Activated effector memory CD4-positive, alpha-beta T cell treated with anti-CD3 and anti-CD28 coated beads, Interleukin-2, amount 50 U/mL, for 16 hours (primary cell): ENCODE measurements at places on chromosomes 7 and 10.

- no peak for DNase-seq
These were observed 37.7 kb upstream of the ITGB1 start for GRCh38 chr10:32995751-32996150.

- no peak for DNase-seq
These were observed 9.9 kb upstream of the OR2A5 start for GRCh38 chr7:144038887-144039286.

DNA sequence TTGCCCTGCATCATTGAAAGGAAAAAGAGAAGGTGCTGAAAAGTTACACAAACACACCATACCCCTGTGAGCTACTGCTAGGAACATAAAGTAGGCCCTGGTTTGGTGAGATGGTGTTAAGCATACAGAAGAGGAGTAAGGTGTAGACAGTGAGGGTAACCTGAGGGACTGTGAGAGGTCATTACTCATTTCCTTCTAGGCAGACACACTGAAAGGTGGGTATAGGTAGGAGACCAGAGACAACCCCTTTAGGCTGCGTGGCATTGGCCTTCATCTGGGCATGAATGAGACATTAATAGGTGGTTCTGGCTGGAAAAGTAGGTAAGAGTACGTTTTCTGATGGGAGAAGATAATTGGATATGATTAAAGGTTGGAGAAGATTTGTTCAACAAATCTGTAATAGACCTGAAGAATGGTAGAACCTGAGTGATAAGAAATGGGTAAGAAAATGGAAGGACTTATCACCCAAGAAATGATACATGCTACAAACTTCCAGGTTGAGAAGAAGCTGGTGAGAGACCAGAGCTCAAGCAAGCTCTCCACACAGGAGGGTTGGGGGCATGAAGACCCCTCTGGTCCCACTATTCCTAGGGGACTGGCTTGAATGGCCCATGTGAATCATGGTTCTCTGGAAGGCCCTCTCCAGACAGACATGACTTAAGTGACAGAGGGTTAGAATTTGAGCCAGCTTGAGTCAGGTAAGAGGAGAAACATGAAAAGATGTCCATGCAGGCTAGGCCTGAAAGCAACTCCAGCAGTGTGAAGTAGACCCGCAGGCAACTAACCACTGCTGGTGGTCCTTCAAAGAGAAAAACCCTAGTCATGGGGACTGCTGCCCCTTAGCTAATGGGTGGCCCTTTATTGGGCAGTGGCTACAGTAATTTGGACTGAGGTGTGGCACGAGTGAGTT is 3.8 kb downstream of the COMTD1 start:
- DNase-seq = peak; percentile 27

- DNase-seq = no peak
These were observed 247.8 kb upstream of the PLPP4 start for GRCh38 chr10:120209124-120209762.

- no peak for DNase-seq
These were observed 29.8 kb downstream of the ZMIZ1 start for GRCh38 chr10:79098596-79099015.

GRCh38 chr10:92595505-92595904 is 2.6 kb downstream of the KIF11 start:
- DNase-seq = no peak

- DNase-seq = no peak
These were observed 797.6 kb upstream of the MBL2 start for GRCh38 chr10:53570221-53570620.

GRCh38 chr10:93124580-93125318 is 51.1 kb downstream of the CYP26A1 start:
- no peak for DNase-seq

GRCh38 chr10:28241741-28242399 is 61.0 kb downstream of the MPP7 start:
- DNase-seq = no peak

DNA sequence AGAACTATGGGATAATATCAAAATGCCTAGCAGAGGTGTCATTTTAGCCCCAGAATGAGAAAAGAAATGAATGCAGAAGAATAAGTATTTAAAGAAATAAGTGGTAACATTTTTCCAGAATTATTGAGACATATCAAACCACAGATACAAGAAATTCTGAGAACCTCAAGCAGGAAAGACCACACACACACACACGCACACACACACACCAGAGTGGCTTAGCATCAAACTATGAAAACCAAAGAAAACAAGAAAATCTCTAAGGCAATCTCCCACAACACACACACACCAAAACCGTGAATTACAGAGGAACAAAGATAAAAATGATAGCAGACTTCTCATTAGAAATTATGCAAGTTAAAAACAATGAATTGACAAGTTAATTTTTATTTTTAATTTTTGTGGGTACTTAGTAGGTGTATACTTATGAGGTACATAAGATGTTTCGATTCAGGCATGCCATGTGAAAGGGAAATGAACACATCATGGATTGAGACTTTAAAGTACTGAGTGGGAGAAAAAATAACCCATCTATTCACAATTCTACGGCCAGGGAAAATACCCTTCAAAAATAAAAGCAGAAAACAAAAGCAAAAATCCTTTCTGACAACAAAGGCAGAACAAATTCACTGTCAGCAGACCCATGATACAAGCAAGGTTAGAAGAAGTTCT is 14.6 kb downstream of the PPIF start:
- peak; percentile 60 for DNase-seq

- DNase-seq = peak; percentile 68
These were observed 7.2 kb downstream of the HOXA13 start for GRCh38 chr7:27192546-27193334.

DNA sequence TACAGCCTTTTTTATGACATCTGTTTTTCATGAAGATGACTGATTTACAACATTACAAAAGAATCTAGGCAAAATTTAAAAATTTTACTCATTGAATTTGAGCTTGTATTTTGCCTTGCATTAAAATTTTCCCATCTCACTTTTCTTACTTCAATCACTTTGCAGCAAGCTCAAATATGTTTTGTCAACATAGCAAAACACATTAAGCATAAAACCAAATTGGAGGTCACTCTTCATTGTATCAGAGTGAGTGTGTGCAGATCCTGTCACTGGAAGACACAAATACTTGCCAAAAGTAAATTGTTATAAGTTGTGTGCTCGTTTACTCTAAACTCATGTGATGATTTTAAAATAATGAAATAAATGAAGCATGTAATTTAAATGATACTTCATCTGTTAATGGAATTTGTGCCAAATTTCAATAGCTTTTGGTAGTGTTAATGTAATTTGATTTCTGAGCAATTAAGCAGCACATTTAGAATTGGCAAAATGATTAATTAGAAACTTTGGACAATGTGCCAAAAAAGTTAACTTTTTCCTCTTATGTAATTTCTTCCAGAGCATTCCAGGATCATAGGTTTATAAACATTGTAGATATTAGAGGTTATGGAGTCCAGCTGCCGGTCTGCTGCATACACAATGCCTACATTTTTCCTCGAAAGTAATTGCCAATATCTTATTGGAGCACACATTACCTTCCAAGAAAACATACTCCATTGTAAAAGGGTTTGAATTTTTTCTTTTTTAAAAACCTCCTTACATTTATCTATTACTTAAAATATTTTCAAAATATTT is 1078.2 kb upstream of the LRRTM3 start:
- DNase-seq = no peak

DNA sequence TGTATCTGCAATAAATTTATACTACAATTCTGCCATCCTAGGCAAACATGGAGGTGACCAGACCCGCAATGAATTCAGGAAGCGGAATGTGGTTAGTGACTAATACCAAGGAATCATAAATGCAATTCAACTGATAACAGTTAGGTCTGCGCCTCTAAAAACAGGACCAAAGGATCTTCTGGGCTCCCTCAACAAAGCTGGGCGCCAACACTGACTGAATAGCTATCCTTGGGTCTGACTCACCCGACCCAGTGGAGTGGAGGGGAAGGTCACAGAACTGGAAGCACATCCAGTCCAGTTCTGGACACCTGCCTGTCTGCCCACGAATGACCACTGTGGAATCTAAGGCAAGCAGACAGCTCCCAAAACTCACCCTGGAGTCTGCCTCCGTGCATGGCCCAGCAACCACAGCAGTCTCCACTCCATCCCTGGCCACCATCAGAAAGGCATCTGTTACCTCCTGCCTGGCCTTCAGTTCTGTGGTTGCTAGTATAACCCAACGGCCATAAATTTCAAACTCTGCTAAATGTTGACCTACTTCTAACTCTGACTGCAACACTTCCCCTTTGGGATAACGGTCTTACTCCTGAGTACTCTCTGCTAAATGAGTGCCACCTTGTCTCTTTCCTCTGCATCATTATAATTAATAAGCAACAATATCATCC is 43.0 kb upstream of the DLX6 start:
- DNase-seq = no peak

GRCh38 chr7:70243443-70243842 is 645.2 kb downstream of the AUTS2 start:
- no peak for DNase-seq

DNA sequence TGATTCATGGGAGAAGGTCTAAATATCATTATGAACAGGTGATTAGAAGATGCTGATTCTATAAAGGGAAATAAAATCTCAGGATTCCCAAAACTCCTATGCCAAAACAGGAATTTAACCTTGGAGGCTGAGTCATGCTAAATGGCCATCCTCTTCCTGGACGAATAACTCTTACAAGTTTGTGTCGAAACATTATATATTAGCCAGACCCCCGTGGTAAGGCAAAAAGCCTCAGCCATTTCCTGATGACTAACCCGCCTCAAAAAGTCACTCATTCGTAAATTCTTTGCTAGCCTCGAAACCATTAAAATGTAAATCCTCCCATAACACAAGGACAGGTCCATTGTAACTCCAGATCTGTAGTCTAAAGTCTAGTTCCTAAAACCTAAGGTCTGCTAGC is 32.0 kb downstream of the CUL2 start:
- DNase-seq = no peak

DNA sequence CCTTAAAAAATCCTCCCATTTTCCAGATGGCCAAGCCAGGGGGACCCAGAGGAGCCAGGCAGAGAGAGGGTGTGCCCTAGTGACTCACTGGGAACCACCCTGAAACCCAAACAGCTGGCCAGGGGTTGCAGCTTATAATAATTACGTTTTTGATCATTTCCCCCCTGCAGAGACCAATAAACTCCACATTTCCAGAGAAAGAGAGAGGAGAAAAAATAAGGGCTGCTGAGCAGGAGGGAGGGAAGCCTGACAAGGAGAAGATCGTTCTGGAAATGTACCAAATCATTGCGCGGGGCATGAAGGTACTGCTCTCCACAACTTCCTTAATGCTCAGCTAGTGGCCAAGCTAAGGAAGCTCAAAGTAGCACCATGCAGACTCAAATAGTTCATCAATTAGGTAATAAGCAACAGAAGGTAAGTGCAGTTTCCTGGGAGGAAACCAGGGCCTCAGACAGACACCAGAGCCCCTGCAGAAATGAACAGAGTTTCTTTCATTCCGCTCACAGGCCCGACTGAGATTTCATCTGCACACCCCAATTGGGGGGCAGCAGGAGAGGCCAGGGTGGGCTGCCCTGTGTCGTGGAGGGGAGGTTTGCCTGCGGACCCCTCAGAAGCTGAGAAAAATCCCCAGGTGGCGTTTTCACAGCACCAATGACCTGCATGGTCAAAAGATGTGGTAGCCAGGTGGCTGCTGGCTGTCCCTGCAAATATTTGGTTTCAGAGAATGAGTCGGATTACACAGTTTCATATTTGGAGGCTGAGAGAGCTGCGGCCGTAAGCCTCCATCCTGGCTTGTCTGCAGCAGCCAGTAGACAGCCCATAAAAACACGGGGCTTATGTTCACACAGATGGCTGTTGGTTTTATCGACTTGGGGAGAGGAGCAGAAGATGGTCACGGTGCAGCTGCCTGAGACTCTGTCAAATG is 153.2 kb upstream of the LYZL2 start:
- no peak for DNase-seq

GRCh38 chr7:81884817-81885216 is 115.0 kb upstream of the HGF start:
- no peak for DNase-seq

- no peak for DNase-seq
These were observed 1.8 kb downstream of the PSMG3 start for GRCh38 chr7:1567896-1568510.

- DNase-seq = no peak
These were observed 75.1 kb downstream of the DGKI start for GRCh38 chr7:137771679-137772078.

DNA sequence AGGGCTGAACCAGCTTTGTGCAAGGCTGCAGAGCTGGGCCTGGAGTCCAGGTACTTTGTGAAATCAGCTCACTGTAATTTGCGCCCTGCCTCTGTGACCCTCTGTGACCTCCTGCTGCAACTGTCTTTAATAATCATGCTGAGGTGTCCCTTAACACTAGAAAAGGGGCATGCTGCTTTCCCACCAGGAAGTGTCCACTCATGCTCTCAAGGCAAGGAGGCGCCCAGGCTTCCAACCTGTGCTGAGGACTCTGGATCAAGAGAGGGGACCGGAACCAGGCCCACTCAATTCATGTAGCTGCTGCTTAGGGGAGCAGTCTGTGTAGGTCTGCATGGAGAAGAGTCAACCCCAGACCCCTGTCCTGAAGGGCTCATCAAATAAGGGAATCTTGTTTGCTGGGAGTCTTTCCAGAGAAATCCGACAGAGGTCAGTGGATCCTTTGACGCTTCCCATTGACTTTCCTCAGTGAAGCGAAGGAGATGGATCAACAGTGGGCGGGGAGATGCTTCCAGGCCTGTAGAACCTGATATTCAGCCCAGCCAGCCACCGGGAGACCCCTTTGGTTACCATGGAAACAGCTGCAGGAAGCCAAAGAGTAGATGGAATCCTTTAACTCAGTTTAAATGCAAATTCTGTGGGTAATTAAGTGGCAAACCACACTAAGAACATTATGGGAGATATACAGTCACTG is 945.9 kb downstream of the GRID1 start:
- no peak for DNase-seq

GRCh38 chr10:126331101-126331500 is 57.2 kb downstream of the ADAM12 start:
- no peak for DNase-seq

DNA sequence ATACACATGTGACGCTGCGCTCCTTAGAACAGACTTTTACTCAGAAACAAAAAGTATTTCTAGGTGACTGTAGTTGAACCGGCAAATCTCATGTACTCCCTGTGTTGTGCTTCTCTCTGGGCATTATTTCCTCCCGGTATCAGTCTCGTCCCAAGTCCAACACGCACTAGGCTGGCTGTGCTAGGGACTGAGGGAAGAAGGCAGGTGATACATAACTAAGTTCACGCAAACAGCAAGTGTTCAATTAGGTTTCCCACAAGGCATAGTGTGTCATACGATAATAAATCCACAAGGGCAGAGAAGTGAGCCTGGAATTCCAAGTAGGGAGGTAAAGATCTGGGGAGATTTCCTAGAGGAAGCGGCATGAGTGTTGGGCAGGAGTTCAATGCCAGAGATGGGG is 20.4 kb downstream of the FAM53B start:
- peak; percentile 45 for DNase-seq
